ENCODE measurements at places on chromosomes 1 and 21.
A peak's percentile ranks its signal among the peaks of the same experiment; 100 is the strongest.

GRCh38 chr1:43994794-43995790 lies 3.7 kb downstream of the CCDC24 start:
- DNase-seq, result no peak

DNA sequence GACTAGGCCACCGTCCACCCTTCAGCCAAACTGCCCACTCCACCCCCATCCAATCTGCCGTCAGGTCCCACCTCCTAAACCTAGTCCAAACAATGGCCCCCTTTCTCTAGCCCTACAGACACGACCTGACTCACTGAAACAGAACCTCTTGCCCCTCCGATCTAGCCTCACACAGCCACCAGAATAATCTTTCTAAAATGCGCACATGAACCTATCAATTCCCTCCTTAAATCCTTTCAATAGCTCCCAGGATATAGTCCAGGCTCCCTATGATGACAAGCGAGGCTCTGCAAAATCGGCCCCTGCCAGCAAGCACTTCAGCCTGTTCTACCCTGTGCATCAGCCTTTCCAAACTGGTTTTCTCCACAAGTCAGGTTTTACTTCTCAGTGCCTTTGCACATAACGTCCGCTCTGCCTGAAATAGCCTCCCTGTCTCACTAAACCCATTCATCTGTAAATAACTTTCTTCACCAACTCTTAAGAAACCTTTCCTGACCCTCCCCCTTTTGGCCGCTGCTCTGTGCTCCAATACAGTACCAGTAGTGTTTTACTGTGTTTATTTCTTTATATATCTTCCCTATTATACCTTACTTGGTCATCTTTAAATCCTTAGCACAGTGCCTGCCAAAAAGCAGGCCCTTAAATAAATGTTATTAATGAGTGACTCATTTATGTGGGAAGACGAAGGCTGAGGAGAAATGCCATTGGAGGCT lies 9.0 kb upstream of the CDC20 start:
- DNase-seq, result no peak

GRCh38 chr1:33710967-33711366 lies 152.9 kb upstream of the HMGB4 start:
- DNase-seq, result no peak

DNA sequence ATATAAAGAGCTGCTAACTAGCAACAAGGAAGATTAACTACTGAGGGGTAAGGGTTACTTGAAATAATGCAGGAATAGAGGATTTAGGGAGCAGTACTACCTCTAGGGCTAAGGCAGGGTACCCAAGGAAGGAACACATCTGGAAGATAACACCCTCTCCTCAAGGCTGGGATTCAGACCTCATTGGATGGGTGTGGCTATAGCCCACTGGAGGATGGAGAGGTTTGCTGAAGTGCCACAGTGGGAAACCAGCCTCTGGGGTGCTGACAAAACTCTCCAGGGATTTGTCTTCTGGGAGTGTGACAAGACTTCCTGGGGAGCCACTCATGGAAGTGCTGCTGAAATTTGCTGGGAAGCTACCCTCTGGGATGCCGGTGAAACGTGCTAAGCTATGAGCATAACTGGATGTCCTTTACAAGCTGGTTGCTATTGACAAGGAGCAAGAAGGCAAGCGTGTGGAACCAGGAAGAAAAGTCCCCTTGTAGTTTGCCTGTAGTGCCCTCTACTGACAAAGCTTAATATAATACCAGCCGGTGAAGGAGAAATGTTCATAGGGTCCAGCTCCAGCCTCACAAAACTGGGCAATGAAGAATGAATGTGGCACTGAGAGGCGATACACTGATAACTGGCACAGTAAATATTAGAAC lies 122.8 kb upstream of the USP24 start:
- peak; percentile 57 for DNase-seq

GRCh38 chr1:150568594-150568966 lies 10.8 kb downstream of the MCL1 start:
- DNase-seq, result no peak

GRCh38 chr1:5585256-5585655 lies 407.0 kb downstream of the NPHP4 start:
- peak; percentile 21 for DNase-seq

DNA sequence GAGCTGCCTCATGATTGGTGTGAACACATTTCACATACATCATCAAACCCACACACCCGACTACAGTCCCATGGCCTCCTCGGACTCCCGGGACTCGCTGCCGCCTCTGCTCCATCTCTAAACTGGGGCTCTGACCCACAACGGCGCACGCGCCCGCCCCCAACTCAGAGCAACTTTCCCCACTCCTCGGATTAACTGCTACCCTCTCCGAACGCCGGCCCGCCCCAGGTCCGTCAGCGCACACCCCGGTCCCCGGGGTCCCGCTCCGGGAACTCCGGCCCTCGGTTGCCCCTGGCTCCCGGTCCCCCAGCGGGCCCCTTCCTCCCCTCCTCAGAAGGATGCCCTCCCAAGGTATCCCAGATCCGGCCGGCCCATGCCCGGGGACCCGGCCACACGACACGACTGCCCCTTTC lies 740 bp downstream of the DSTYK start:
- DNase-seq, result no peak

DNA sequence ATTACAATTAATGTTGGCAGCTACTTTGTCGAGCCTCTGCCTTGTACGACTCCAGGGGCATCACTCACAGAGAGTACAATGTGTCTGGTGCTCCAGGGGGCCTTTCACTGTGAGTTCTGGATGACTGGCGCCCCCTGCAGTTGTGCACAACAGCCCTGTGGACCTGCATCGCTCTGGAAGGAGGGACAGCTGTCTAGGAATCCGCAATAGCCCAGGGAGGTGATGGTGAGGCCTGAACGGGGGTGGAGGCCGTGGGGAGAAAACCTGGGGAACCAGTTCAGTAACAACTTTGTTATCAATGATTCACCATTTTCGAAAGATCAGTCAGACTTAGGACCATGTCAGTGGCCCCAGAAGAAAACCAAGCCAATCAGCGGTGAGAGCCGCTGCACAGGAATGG lies 189.1 kb downstream of the KAZN start:
- no peak for DNase-seq

DNA sequence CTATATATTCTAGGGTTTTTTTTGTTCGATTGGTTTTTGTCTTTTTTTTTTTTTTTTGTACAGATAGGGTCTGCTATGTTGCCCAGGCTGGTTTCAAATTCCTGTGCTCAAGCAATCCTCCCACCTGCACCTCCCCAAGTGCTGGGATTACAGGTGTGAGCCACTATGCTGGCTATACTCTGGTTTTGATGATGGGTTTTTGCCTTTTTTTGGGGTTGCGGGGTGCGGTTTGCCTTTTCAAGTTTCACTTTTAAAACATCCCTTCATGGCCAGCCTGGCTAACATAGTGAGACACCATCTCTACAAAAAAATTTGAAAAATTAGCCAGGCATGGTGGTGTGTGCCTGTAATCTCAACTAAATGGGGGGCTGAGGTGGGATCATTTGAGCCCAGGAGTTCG lies 10.0 kb downstream of the KDM5B start:
- DNase-seq, result no peak

DNA sequence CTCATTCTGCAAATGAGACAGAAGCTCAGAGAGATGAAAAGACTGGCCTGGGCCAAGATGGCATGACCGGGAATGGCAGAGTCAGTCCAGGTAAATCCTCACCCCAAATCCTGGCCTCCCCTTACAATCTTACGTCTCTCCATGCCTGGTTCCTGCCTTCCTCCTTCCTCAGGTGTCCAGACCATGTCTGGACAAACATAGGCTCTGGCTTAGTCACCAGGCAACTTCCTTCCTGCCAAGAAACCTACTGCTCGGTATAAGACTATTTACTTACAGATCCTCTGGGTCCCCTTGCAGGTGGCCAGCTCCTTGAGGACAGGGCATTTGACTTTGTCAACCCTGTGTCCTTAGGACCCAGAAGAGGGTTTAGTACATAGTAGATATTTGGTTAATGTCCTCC lies 69.4 kb upstream of the ROR1 start:
- DNase-seq, result no peak

- no peak for DNase-seq
Measured at GRCh38 chr1:184056921-184057555, 5.5 kb downstream of the TSEN15 start.

DNA sequence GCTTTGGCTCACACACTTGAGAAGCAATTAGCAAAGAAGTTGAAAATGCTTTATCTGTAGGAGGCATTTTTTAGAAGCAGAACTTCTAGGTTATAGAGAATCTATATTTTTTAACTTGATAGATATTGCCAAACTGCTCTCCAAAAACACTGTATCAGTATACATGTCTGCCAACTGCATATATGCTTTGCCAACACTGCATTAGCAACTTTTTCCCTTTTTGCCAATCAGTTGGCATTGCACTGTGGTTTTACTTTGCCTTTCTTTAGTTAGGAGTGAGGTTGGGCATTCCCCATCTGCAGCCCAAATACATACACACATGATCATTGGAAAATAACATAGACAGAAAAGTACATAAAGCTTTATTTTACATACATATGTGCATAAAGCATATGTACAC lies 15.0 kb downstream of the PADI3 start:
- no peak for DNase-seq

DNA sequence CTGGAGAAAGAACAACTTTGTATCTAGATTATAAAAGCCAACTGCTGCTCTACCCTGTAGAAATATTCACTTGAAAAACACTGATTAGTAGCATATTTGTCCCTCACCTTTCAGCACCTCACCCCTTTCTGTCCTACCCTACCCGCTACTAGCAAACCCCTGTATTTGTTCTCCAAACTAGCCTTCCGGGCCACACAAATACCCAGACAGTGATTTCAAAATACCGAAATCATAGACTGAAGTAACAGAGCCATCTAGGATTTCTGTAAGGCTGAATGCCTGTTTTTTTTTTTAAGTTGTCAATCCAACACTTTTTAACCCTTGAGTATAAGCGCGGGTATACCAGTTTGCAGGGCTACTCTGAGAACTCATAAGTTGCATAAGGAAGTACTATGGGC lies 398 bp upstream of the DPT start:
- DNase-seq, result no peak

- DNase-seq, result no peak
Measured at GRCh38 chr21:25640943-25641292, 1.9 kb downstream of the JAM2 start.

DNA sequence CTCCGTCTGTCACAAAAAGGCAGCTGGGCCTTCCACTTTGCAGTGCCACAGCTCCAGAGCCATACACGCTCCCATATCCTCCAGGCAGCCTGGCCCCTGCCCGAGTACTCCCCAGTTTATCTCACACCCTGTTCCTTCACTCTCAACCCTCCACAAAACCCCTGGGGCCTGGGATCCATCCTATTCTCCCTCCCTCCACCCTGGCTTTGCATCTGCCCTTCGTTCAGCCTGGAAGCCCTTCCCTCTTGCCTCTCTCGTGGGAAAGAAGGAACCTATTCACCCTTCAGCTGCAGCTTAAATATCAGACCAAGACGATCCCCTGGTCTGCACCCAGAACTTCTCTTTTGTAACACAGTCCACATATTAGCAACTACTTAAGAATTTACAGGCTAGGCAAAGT lies 56.7 kb downstream of the CAMK2N1 start:
- no peak for DNase-seq

DNA sequence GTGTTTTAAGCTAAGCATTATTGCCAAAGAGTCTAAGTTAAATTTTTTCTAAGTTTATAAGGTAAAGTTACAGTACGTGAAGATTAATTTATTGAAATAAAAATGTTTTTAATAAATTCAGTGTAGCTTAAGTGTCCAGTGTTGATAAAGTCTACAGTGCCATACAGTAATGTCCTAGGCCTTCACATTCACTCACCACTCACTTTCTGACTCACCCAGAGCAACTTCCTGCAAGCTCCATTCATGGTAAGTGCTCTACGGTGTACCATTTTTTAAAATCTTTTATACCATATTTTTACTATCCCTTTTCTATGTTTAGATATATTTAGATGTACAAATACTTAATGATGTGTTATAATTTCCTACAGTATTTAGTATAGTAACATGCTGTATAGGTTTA lies 173.2 kb downstream of the CACNA1E start:
- no peak for DNase-seq

DNA sequence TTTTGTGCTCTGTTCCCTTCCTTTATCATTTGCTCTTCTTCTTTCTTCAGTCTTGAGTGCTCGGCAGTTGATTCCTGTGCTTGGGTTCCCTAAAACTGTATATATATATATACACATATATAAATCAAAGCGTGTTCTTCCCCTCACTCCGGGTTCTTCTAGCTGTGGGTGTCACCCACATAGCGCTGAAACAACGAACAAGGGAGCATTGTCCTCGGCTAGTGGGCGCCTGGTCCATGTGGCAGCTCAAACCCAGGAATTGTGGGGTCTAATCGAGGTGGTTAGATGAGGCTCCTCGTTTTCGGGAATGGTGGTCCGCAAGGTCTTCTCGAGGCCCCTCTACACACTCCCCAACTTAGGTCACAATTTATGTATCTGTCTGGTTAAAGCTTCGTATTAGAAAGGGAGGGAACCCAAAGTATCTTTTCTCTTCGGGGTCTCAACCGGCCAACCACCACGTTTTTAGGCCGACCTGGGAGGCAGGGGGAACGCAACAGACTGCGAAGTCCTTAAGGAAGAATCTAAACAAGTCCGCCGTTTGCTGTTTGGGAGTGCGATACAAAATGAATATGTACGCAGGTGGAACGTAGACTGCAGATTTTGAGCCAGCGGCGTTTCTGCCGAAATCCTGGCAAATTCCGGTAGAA lies 504 bp upstream of the SDHC start:
- DNase-seq, result no peak

DNA sequence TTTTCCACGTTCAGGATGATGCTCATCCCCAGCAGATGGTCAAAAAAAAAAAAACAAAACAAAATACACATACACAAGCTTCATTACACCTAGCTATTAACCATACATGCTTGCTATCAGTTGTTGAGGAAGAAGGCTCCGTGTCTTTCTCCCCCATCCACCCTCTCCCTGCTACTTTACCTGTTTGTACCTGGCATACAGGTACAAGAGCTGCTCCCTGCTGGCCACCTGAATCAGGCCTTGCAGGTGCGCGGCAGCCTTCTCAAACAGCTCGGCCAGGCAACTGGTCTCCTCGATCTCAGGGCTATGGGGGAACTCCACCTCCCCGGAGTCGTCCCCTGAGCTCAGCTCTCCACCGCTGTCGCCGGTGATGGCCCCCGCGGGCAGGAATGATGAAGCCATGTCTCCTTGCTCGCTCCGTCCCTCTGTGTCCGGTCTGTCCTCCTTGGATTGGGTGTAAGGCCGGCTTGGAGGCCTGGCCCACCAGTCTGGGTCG lies 464 bp downstream of the ACBD6 start:
- peak; percentile 86 for DNase-seq

DNA sequence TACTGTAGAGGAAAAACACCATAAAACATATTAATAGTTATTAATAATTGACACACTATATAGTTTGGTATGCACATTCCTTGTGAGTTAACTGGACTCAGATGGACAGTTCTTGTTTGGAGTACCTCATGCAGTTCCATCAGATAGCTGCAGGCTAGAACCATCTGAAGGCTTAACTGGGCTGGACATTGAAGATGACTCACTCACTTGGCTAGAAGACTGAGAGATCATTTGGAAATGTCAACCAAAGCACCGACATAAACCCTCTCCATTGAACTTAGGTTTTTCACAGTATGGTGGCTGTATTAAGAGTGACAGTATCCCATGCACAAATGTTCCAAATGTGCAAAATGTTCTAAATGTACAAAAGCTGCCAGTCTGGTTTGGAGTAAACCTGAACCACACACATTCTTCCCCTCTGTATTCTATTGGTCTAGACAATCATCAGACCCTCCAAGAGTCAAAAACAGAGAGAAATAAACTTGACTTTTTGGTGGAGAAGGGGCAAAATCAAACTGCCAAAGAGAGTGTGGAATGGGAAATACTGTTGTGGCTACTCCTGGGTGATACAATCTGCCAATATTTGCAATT lies 708.4 kb downstream of the KCNT2 start:
- DNase-seq, result no peak
